ENCODE measurements at places on chromosomes 2 and 18. TPM values are rescaled to one million over a fixed set of nuclear protein-coding genes. Genes with fewer than 3 reads are reported as not detected.
A peak's percentile ranks its signal among the peaks of the same experiment; 100 is the strongest.

DNA sequence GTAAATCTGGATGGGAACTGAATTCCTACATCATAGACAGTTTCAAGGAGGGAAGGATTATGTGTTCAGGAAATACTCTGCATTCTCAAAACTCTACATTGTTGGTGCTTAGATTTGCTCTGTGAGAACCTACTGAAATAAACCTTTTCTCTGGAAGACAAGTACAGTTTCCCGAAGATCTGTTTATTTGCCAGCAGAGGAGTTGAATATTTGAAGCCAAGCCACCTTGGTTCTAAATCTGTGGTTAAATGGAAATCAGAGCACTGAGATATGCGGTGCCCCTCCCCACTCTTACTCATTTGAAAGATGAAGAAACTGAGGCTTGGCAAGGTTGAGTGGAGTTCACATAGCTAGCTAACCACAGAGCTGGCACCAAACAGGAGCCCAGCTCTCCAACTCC, 146.3 kb upstream of the CTAGE1 start:
- no peak for DNase-seq

DNA sequence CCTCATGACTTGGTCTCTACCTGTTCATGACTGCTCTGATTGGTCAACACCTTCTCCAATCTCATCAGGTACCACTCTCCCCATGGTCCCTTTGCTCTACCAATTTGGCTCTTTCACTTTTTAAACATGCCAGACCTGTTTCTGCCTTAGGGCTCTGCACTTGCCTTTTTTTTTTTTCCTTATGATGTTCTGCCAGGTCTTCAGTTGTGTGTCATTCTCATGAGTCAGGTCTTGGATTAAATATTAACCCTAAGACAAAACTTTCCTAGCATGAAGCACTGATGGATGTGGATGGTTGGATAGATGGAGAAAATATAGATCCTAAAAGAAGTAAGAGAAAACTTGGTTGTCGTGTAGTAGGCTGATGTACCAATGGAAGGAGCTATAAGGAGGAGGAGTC, 219.3 kb downstream of the TTC32 start:
- no peak for DNase-seq

DNA sequence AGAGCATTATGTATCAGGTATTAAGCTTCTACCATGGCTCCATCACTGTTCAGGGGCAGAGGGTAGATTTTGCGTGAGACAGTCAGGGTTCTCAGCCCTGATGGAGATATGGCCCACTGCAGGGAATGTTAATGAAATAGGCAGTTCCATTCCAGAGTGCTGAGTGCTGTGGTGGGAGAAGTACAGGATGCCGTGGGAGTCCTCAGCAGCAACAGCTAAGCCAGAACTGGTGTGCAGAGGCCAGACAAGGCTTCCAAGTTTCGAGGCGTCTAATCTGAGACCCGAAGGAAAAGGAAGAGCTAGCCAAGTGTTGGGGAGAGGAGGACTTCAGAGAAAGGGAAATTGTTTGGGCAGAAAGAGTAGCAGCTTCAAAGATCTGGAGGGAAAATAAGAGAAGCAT, 30.2 kb upstream of the MAPRE2 start:
- DNase-seq, result peak; percentile 29

- no peak for DNase-seq
Observed at GRCh38 chr2:54952978-54953456, 97.2 kb downstream of the RTN4 start.

GRCh38 chr18:44536046-44536445, 144.6 kb upstream of the SETBP1 start:
- no peak for DNase-seq

DNA sequence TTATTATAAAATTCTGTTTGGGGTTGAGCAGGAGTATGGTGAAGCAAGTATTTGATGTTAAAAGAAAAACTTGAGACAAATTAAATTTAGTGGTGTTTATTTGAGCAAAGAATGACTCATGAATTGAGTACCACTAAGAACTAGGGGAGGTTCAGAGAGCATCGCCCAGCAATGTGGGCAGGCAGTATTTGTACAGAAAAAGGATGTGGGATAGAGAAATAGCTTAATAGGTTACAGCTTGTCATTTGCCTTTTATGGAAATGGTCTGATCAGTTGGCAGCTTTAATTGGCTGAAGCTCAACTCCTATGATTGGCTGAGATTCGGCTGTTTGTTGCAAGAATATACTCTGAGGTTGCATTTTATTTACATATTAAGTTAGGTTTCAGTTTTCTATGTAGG, 68.2 kb downstream of the LRATD1 start:
- DNase-seq, result no peak

- DNase-seq, result no peak
Observed at GRCh38 chr2:143503280-143503679, 374.1 kb downstream of the ARHGAP15 start.

TMEM131 gene
- 26.5 TPM for total RNA-seq

DOK6 gene
- total RNA-seq, result 9.0 TPM

OTX1 gene
- total RNA-seq, result not detected
